ENCODE measurements at places on chromosomes 7 and 10. TPM values are rescaled to one million over a fixed set of nuclear protein-coding genes. Genes with fewer than 3 reads are reported as not detected.

GRCh38 chr10:34622945-34623344, 192.2 kb downstream of the PARD3 start:
- no peak for DNase-seq

DNA sequence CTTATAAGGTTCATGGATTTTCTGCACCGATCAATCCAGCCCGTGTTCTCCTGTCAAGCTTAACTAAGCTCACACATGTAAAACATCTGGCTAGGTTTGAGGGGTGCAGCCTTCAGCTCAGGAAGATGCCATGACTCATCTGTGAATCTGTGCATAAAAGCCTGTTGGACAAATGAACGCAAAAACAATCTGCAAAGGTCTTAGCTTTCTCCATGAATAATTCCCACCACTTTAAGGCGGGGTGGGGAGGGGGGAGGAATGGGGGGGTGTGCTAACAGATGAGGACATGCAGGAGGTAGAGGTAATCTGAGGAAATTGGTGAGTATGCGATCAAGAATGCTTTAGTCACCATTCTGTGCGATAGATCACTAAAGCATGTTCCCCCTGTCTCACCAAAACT, 4.8 kb downstream of the DOCK4 start:
- DNase-seq, result no peak

DNA sequence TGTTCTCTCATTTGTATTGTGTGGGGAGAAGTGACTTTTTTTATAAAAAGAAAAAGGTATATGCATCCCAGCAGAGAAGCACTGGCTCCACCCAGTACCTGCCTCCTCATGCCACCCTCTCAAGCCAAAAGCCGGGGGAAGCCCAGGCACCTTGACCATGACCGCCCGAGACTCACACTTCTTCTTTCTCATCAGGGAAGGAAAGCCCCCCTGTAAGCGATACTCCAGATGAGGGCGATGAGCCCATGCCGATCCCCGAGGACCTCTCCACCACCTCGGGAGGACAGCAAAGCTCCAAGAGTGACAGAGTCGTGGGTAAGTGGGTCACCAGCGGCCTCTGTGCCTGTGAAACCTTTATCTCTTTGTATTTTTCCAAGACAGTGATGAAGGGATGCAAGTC, 22.9 kb downstream of the IKZF1 start:
- DNase-seq, result no peak

DNA sequence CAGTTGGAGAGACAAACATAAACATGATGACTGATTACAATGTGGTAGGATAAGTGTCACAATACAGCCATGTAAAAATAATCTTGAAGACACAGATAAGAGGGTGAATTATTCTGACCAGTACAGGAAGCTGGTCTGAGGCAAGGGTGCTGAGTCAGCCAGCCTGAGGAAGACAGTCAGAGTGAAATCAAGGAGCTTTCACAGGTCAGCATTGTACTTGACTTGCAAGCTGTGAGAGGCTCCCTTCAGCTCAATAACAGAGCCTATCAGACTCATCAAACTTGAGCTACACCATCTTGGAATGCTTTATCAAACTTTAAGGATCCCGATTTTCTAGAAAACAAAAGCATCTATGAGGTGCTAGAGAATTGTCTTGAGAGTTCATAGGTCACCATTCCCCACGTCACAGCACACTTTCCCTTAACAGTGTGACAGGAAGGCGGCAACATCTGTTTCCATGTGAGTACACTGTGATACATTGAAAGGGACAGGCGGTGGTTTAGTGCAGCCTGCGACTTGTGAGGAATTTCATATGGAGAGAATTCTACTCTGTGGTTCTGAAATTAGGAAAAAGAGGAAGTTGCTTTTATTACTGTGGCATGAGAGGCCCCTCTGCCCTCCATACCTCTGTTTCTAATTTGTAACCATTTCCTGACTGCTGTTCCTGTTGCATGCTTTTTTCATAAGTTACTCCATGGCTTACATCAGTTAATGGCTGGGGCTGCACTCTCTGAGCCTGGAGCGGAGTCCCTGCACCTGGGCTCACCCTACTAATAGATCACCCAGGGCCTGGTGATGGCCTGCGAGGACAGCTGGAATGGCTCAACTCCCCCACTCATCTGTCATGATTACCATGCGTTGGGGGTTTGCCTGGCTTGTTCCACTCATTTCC, 417.1 kb downstream of the SUGCT start:
- DNase-seq, result no peak

GRCh38 chr10:44859546-44860285, 51.4 kb upstream of the TMEM72 start:
- DNase-seq, result no peak

DNA sequence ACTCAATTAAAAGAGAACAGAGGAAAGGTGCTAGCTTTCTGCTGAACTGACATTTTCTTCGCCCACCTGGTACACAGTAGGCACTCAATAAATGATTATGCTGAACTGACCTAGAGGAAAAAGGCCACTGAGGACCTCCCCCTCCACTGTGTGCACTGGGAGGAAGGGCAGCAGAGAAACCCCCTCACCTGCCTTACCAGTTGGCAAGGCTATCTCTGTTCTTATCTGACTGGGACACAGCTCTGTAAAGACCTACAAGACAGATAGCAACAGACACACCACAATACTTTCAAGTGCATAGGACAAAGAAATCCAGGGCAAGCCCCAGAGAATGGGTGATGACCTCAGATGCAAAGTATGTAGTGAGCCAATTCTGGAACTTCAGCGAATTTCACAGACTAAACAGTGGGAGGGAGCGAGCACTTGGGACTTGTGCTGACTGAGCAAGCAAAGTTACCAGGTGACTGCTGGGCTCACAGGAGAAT, 30.4 kb downstream of the PDLIM1 start:
- peak; percentile 81 for DNase-seq

GRCh38 chr10:28370107-28370835, 67.4 kb upstream of the MPP7 start:
- no peak for DNase-seq

- no peak for DNase-seq
Measured at GRCh38 chr10:130387936-130388580, 251.9 kb downstream of the GLRX3 start.

DNA sequence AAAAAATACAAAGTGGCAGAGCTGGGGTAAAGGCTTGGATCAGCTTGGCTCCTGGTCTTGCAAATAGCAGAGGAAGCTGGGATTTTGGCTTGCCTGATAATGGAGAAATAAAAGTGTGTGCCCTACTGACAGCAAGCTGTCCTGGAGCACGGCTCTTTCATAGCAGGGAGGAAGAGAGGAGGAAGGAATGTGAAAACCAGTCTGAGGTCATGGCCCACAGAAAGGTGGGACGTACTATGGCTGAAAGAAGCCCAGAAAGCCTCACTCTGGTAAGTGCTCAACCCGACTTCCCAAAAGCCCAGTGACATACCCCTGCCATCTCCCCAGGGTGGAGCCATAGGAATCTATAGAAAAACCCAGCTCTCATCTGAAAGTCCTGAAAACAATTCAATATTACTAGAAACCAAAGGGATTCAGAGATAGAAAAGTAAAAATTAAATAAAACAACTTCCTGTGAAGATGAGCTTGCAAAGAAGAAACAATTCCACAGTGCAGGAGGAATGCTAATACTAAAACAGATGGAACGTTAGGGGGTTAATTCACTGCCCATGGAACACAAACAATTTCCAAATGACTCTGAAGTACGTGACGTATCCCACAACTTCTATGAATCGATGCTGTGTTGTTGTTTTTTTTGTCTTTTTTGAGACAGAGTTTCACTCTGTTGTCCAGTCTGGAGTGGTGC, 246.7 kb upstream of the PTN start:
- DNase-seq, result no peak

GRCh38 chr7:54788664-54789063, 29.7 kb upstream of the SEC61G start:
- DNase-seq, result peak; percentile 86

DNA sequence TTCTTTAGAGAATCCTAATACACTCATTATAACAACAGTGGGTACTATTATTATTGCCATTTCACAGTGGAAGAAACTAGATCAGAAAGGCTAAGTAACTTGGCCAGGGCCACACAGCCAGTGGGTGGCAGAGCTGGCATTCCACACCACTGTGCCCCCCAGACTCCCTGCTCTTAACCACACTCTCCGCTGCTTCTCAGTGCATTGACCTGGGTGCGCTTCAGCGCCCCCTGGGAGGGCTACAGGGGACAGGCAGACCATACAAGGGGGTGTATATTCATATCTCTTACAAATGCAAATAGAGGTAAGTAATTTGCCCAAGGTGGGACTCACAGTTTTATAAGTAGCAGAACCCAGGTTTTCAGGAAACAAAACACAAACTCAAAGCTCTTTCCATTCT, 77.0 kb upstream of the NMT2 start:
- no peak for DNase-seq

GRCh38 chr10:90999512-91000172, 78.8 kb upstream of the ANKRD1 start:
- DNase-seq, result no peak

DNA sequence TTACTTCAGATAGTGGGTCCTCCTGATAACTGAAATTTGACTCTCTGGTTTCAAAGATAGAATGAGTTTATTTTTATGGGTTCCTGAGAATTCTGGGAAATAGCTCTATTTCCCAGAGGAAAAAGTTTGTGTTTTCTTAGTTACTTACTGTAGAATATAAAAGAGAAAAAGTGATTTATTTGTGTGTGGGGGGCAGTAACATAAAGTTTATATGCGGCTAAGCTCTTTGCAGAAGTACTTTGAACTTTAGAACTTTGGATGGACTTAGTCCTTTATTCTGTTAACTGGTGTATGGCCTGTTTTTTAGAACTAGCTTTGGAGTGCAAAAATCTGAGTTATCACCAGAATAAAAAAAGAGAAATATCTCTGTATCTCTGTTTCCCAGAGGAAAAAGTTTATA, 157.1 kb downstream of the BBS9 start:
- no peak for DNase-seq

DNA sequence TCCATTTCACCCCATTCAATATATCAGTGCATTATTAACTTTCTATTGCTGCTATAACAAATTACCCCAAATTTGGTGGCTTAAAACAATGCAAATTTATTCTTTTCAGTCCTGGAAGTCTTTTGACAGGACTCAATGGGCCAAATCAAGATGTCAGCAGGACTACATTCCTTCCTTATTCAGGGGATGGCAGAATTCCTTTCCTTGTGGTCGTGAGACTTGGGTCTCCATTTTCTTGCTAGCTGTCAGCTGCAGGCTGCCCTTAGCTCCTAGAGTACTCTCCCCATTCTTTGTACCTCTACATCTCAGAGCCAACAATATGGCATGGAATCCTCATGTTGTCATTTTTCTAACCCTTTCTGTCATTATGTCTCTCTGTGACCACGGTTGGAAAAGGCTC, 310.6 kb downstream of the HDAC9 start:
- no peak for DNase-seq

- DNase-seq, result peak; percentile 64
Measured at GRCh38 chr10:72297281-72297804, 23.6 kb downstream of the DDIT4 start.

GRCh38 chr10:74048433-74048832, 50.5 kb downstream of the VCL start:
- DNase-seq, result no peak

GRCh38 chr7:45065031-45065995, 23.5 kb downstream of the NACAD start:
- DNase-seq, result no peak

- DNase-seq, result no peak
Measured at GRCh38 chr7:64869121-64869725, 33.9 kb upstream of the ZNF273 start.

GRCh38 chr7:138475377-138475776, 15.3 kb downstream of the TRIM24 start:
- no peak for DNase-seq

DNA sequence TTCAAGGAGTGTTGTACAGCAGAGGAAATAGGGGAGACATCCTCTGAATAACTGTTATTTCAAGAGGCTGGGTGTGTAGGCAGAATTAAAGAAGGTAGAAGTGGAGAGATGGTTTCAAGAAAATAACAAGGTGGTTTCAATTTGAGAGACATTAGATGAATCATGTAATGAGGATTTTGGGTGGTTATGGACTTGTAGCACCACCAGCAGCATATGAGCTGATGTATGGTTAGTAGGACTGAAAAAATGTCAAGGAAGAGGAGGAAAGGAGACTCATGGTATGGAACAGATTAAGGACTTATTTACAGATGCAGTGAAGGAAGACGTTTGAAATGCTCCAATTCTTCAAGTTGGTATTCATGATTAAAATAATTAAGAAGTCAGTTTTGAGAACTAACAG, 166.2 kb downstream of the EXOC4 start:
- no peak for DNase-seq

The PPP1R9A gene
- 16.7 TPM for polyA plus RNA-seq

The ANKRD61 gene
- polyA plus RNA-seq, result 2.4 TPM

The ACADSB gene
- 19.6 TPM for polyA plus RNA-seq

The DNTT gene
- 0.04 TPM for polyA plus RNA-seq

The PRTFDC1 gene
- 34.3 TPM for polyA plus RNA-seq

The CYP26C1 gene
- not detected for polyA plus RNA-seq

The TEX36 gene
- polyA plus RNA-seq, result 0.07 TPM

The TEX47 gene
- polyA plus RNA-seq, result not detected

The WASL gene
- 60.7 TPM for polyA plus RNA-seq

The ZNF736 gene
- 13.0 TPM for polyA plus RNA-seq

The CLRN3 gene
- polyA plus RNA-seq, result 121 TPM

The CFAP46 gene
- 0.75 TPM for polyA plus RNA-seq

The NME8 gene
- polyA plus RNA-seq, result 0.04 TPM

All from large intestine (tissue), 12 donors.